ENCODE measurements at places on chromosomes 6 and 20.

DNA sequence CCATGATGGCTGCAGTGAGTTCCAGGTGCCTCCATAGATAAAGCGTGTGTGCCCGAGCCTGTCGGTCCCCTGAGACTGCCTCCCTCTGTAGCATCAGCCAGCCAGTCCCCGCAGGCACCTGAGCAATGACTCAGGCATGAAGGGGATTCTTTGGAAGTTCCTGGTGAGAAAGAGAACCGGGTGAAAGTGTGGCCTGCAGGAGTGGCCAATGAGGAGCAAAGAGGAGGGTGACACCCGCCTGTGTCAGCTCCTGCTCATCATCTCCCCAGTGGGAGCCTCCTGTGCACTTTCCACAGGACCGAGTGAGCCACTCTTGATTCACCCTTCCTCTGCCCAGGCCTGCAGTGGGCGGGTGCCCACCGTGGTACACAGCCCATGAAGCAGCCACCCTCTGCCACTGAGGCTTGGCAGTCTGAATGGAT lies 71.2 kb upstream of the PTPN1 start:
- DNase-seq, result no peak

GRCh38 chr20:15333170-15333569 lies 995.8 kb upstream of the FLRT3 start:
- no peak for DNase-seq

- peak; percentile 80 for DNase-seq
Observed at GRCh38 chr6:29847871-29848630, 20.4 kb downstream of the HLA-G start.

- DNase-seq, result no peak
Observed at GRCh38 chr6:74891349-74891831, 314.5 kb downstream of the COL12A1 start.

DNA sequence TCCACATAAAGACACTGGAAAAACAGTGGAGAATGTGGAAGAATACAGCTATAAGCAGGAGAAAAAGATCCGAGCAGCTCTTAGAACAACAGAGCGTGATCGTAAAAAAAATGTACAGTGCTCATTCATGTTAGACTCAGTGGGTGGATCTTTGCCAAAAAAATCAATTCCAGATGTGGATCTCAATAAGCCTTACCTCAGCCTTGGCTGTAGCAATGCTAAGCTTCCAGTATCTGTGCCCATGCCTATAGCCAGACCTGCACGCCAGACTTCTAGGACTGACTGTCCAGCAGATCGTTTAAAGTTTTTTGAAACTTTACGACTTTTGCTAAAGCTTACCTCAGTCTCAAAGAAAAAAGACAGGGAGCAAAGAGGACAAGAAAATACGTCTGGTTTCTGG lies 57.1 kb downstream of the MAP3K4 start:
- no peak for DNase-seq

DNA sequence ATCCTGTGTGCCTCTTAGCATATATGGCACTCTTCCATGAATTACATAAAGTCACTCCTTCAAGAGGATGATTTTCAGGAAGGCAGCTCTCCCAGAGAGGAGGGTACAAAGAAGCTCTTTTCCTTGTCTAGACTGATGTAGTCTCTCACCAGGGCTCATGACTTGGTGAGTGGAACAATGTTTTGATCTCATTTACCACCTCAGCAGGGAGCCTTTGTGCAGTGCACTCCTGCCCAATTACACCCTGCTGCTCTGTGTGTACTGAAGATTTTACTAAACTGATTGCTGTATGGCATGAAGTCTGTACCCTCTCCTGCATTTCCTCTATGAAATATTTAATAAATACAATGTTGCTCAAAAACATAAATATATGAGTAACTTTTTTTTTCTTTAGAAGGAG lies 598.3 kb upstream of the HS3ST5 start:
- DNase-seq, result no peak

- no peak for DNase-seq
Observed at GRCh38 chr20:58028123-58028522, 200.3 kb downstream of the ANKRD60 start.

GRCh38 chr20:38021087-38021772 lies 12.0 kb downstream of the TTI1 start:
- DNase-seq, result no peak

DNA sequence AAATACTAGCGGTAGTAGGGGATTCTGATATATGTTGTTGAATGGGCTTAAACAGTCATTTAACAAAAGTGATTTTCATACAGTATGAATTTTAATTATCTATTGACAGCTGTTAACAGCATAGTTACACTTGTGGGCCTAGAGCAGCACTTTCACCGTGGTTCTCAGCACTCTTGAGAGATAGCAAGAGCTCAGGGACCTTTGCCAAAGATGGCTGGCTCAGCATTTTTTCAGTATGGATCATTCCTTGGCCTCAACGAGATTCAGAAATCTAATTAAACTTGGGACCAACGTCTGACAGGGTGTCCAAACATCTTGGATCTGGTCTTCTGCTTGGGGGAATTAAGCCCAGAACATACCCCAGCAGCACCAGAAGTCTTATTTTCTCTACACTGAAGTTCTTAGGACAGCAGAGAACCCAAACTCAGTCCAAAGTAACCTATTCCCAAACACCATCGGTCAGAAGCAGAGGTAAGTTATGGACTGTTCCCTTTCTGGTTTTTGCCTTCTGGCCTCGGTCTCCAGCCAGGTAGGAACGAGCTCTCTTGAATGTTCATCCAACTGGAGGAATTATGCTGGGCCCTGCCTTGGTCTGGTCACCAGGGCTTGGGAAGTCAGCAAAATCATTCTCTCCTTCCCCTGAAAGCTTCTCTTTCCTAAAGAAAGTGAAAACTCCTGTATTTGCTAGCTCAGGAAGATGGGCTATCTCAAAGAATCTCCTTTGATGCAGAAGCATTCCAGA lies 25.7 kb downstream of the PRPH2 start:
- DNase-seq, result no peak

DNA sequence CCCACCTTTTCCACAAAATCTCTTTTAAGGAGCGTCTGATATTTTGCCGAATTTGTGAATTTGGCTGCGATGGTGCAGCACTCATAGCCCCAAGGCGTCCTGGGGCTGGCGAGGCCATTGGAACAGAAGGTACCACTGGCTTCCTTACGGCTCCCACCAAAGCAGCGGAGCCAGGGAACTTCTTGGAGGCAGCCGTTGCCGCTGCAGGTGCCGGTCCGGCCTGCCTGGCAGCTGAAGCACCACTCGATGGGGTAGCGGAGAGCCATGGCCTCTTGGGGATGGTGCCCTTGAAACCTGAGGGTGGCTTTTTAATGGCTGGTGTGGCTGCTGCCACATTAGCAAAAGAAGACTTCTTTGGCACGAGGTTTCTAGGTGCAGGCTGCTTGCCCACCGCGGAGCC lies 29.8 kb downstream of the DIDO1 start:
- DNase-seq, result no peak

GRCh38 chr6:55174211-55175026 lies at the start of gene HCRTR2:
Gene HCRTR2 (plus strand): TSS chr6:55174515. CDS start chr6:55174588, 73 bp downstream.
- no peak for DNase-seq

GRCh38 chr6:19127081-19127480 lies 710.1 kb upstream of the ID4 start:
- DNase-seq, result no peak

DNA sequence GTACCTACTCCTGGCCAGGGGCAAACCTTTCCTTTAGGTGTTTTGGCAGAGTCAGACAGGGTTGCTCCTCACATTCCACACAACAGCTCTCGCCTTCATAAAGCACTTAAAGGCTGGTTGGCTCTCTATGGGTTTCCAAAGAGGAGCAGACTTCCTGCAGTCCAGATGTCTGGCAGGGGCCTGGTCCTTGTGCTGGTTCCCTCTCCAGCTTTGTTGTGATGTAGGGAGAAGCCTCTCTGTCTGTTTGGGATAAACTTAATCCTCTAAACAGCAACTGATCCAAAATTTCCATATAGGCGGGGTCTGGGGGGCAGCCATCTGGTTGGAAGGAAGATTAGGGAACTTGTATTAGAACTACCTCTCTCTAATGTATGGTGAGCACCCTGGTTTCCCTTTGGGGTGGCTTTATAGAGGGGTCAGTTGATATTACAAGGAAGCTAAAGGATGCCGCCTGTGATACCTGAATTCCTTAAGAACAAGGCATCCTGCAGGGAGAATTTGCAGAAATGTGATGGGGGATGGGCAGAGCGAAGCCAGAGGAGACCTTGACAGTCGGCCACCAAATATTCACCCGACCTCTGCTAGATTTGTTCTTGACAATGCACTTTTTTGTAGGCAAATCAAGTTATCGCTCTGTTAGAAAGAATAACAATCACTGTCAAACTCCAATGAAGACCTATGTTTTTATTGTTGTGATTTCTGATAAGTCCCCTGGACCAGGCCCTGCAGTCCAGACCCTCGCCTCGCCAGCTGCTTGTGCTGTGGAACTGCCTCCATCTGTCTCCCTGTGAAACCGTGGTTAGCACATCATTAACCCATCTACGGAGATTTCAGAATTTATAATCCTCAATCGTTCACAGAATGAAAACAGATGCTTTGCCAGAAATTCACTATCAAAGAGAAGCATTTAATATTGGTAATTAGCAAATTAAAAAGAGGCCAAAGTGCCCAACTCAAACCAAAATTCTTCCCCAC lies 94.0 kb upstream of the RALGAPA2 start:
- DNase-seq, result no peak

DNA sequence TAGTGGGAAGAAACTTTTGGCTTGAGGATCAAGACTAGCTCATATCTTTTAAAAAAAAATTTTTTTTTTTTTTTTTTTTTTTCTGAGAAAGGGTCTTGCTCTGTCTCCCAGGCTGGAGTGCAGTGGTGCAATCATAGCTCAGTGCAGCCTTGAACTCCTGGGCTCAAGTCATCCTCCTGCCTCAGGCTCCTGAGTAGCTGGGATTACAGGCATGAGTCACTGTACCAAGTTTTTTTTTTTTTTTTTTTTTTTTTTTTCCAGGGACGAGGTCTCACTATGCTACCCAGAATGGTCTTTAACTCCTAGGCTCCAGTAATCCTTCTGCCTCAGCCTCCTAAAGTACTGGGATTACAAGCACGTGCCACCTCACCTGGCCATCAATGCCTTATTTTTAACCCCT lies 27.9 kb downstream of the GCLC start:
- DNase-seq, result no peak

- DNase-seq, result no peak
Observed at GRCh38 chr6:5103250-5103649, 18.1 kb downstream of the PPP1R3G start.

DNA sequence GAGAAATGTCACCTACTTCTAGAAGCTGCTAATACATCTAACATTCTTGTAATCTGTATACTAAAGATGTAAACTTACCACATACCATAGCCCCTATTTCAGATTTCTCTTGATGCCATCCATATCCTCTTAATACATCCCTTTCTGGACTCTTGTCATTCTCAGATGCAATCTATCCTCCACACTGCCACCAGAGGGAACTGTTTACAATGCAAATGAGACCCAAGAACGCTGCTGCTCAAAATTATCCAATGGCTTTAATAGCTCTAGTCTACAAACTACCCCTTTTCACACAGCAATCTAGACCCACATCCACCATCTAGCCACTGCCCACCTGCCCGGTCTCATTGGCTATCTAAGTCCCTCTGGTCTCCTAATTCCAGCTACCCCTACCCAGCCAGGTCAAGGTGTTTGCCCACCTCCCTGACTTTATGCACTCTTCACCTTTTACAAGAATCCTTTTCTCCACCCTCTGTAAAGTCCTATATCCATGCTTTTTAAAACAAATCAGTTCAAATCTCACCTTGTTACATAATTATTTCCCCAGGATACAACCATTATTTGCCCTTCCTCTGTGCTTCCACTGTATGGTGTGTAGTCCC lies 14.8 kb downstream of the FAXC start:
- DNase-seq, result no peak

GRCh38 chr20:61861858-61862257 lies 203.8 kb downstream of the TAF4 start:
- no peak for DNase-seq

- no peak for DNase-seq
Observed at GRCh38 chr6:113394216-113394615, 462.9 kb upstream of the MARCKS start.

DNA sequence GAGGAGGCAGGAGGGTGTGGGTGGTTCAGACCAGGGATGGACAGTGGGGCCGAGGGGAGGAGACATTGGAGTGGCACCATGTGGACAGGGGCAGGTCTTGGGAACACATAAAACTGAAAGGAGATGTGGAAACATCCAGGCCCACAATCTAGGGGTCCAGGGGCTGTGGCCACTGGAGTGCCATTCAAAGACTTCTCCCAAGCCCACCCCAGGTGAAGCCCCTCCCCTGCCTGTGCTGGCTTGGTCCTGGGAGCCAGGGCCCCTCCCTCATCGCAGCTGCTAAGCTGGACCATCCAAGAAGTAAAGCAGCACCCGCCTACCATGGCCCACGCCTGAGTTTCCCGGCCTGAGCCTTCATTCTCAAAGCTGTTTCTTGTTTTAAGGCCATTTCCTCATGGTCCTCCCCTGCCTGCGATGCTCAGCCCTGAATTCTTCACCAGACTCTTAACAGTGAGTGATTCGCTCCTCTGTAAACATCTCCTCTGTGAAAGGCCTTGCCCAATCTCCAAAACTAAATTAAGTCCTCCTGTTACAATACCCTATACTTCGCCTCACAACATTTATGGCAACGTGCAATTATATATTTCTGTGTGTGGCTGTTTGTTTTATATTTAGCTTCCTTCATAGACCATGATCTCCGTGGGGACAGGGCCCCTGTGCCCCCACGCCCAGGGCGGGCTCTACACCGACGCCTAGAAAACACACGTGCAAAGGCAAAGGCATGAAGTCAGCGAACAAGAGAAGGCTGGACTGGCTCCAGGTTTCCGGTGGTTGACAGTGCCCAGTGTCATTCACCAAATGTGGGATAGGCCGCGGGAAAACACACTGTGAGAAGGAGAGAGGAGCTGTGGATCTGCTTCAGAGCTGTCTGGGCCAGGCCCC lies 267.8 kb downstream of the ERMARD start:
- no peak for DNase-seq

DNA sequence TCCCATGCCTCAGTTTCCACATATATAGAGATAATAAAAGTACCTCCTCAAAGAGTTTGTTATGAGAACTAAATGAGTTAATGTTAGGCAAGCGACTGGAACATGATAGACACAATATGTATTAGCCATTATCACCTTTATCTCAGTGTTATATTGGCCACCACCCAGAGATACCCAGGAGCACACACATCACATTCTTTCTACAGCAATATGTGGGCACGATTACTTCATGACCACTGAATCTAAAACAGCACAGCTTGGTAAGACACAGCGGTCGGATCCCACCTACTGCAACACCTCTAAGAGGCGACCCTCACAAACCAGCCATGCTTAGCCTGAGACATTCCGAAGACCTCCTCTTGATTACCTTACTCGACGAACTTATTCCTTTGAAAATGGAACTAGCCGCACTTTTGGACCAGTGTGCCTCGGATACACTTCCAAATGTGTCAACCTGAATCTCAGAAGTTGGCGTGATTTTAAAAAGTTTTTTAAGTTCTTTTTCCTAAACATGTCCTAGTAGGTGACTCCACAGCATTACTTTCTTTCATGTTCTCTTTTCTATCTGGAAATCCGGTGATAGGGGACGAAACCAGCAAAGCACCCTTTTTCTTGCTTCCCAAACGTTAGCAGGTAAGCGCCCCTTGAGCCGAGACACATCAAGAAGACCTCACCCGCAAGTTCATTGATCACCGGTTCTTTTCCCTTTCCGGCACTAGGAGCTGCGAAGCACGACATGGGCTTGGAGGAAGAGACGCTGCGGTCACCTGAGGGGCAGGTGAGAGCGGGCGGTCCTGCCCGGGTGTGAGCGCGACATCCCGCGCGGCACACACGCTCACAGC lies 923 bp downstream of the GMDS start:
- DNase-seq, result no peak
